ENCODE measurements at places on chromosomes 16 and 17.

DNA sequence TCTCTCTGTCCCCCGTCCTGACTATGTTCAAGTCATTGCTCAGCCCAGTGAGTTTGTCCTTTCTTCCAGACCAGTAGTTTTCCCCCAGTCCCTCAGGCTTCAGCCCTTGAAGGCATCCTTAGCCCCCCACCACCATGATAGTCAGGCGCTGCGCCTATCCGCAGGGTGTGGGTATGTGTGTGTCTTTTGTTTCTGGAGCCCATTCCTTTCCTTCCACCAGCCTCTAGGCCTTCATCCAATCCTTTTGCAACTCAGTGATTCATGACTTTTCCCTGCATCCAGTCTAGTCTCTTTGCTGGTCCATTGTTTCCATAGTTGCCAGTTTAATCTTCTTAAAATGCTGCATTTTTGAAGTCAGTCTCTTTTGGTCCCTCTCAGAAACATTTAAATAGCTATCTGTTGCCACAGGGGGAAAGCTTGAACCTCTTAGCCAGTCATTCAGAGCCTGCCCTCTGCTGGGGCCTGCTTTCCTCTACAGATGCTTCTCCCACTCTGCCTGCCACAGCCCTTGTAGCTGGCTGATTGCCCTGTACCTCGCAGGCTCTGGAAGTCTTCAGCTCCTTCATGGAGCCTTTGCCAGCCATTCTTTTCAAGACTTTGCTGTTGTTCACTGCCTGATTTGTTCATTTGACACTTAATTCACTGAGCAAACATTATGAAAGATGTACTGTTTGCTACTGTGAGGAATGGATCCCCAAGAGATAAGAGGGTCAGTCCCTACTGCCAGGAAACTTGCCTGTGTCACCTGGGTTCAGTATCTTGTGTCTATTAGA, 55.9 kb upstream of the ADCY7 start:
- peak; percentile 89 for DNase-seq

DNA sequence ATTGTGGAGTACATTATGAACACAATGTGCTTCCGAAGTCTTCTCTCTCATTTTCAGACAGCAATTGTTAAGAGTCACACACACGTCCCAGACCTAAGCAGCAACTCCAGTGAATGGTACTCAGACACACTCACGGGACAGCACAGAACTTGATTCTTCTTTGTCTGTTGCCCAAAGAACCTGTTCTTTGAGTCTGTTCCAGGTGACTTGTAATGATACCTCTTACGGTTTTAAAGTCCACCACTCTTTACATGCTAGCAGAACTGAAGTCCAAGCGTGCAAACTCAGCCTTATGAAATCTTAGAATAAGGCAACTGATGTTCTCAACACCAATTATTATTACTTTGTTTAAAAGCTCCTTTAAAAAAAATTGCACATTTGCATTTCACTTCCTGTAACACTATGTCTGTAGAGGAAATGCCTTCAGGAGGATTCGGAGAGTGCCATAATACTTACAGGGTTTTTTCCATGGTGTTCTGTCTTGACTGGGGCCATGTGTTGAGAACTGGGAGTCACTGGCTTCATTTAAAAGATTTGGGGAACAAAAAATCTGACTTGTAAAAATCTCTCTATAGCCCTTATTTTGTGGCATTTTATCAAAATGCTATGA, 48.1 kb downstream of the MARF1 start:
- DNase-seq = no peak

GRCh38 chr16:82013139-82013538, 1.9 kb upstream of the SDR42E1 start:
- no peak for DNase-seq

DNA sequence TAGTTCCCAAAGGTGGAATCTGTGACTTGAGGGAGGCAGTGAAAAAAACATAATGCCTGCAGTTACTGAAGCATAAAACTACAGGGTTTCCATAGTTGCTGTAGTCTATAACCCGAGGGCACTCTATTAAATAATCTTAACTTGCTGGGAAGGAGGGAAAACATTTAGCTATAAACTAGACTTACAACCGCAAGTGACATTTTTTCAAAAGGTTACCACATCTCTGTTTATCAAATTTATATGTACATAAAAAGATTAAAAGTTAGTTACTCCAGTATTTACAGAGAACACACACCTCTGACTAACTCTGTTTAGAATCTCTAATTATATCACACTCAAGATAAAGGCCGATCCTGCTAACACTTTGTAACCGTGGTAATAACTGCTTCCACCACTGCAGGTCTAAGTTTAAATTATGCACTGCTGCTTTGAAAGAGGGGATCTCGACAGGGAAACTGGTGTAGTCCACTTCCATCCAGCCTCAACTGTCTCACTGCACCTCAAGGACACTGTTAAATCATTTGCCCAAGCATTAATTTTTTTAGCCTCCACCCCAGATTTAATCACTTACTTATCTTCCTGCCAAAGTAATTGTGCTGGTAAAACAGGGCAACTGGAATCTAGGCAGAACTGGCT, 14.6 kb downstream of the KCNJ16 start:
- DNase-seq = no peak

- DNase-seq = no peak
Observed at GRCh38 chr17:78892936-78893379, 10.0 kb downstream of the CEP295NL start.

DNA sequence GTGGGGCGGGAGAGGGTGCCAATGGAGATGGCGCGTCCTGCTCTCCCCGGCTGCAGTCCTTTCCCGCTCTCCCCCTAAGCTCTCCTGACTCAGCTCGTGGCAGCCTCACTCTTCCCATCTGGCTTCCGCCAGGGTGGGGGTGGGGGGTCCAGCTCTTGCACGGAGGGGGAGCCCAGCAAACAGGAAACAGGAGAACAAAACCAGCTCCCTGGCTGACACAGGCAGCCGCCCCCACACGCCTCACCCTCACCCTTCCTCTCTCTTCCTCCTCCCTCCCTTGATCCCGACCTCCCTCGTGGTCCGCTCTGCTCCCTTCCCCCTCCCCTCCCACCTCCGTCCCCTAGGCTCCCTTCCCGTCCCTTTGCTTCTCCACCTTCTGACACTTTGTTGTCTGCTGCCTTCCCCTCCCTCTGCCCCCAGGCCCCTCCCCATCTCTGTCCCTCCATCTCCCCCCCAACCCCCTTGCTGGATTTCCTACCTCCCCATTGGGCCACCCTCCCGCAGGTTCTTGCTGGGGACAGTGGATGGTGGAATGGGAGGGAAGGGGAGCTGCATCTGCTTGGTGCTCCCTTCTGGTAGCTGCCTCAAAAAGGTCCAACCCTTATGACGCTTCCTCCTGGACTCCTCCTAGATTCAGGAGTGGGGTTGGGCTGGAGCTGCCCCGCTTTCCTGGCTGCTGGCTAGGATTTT, 23.7 kb downstream of the ARHGAP23 start:
- peak; percentile 98 for DNase-seq

- DNase-seq = peak; percentile 77
Observed at GRCh38 chr16:25126820-25127232, 15.3 kb downstream of the LCMT1 start.

DNA sequence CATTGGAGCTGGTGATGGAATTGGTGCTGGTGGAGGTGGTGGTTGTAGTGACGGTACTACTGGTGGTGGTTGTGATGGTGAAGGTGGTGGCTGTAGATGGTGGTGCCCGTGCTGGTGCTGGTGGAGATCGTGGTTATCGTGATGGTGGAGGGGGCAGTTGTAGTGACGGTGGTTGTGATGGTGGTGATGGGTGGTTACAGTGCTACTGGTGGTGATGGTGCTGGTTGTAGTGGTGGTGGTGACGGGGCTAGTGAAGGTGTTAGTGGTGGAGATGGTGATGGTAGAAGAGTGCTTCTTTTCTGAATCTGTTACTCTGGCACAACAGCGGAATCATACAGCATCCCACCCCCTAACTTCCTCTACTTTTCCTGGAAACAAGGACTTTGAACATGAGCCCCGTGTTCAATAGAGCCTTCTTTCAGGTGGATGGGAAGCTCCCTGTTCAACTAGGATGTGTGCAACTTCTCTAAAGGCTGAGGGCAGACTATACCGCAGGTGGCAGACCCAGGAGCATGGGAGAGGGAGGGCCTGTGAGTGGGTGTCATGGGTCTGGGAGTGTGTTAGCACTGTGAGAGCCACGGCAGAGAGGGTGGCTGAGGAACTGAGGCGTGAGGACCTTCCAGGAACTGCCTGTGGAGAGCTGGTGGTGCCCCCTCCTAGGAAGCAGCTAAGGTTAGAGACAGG, 8.2 kb downstream of the TBX21 start:
- DNase-seq = no peak

GRCh38 chr16:77457046-77457445, 22.2 kb upstream of the ADAMTS18 start:
- DNase-seq = peak; percentile 10

GRCh38 chr17:67161573-67161972, 83.4 kb downstream of the HELZ start:
- no peak for DNase-seq

DNA sequence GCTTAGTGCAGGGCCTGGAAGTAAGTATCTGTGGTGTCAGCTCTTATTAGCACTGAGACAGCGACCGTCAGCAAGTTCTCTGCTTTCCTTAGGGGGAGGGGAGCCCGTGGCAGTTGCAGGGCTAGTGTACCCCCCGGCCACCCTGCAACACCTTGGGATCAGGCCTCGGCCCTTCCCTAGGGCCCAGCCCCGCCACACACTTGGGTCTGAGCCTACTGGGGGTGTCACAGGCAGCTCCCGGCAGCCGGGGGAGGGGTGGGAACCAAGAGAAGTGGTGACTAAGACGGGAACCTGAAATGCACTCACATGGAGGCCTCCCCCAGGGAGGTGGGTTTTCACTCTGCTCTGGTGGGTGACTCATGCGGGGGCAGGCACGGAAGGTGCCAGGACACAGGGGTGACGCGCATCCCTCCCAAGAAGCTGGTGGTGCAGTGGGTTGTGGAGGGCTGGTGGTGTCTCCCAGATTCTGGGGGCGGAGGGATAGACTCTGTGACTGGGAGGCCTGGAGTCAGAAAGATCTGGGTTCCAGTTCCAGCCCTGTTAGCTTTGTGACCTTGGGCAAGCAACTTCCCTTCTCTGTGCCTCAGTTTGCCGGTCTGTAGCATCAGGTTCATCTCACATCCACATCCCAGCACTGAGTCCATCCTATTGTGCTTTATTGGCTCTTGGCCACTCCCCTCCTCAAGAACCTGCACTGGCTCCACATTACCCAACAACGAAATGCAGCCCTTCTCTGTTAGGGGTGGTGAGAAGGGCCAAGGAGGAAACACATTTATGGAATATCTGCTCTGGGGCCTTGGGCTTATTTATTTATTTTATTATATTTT, 44.5 kb downstream of the LAT start:
- peak; percentile 91 for DNase-seq

DNA sequence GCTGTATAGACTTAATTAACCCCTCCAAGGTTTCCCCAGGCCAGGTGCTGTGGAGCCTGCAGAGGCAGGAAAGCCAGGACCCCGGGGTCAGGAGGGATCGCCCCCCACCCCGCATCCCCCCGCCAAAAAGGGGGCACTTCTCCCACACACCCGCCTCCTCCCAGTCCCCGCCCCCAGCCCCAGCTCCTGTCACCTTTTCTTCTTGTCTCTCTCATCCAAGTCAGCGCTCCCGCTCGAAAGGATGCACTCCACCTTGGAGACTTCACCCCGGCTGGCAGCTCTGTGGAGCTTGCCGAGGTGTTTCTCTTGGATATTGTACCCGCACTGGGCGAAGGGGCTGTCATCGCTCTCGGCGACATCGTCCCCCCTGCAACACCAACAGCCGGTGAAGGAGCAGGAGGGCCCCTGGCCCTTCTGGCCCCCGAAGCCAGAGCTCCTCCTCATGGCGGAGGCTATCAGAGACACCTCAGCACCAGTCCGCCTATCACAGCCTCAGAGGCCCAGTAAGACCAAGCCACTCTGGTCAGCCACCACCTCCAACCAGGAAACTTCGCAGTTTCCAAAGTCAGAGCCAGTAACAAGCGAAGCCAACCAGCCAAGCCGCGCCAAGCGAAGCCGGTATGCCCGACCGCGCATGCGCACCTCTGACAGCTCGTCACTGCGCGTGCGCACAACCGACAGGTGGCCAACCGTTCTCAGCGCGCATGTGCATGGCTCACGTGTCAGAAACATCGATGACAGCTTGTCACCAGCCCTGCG, 52.5 kb downstream of the SHCBP1 start:
- no peak for DNase-seq

GRCh38 chr17:73384926-73385325, 73.1 kb upstream of the CDC42EP4 start:
- DNase-seq = no peak

DNA sequence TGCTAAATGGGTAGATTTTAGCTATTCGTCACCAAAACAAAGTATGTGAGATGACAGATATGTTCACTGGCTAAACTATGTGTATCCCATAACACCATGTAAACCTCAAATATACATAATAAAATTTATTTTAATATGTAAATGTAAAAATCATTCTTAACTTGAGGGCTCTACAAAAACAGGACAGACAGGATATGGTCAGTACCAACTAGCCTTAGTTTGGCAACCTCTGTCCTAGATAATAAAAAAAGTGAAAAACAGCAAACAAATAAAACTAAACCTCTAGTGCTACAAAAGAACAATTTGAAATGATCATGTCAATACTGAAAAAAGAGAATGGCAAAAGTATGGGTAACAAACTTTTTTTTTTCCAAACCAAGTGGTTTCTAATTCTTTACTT, 33.8 kb downstream of the NCOR1 start:
- DNase-seq = no peak

- DNase-seq = no peak
Observed at GRCh38 chr17:32747856-32748255, 129.1 kb downstream of the MYO1D start.

GRCh38 chr17:73593249-73593965, 50.8 kb downstream of the SDK2 start:
- DNase-seq = no peak

- DNase-seq = no peak
Observed at GRCh38 chr16:85057948-85058347, 30.4 kb downstream of the KIAA0513 start.

GRCh38 chr16:12210258-12210880, 233.8 kb downstream of the SNX29 start:
- no peak for DNase-seq

- peak; percentile 76 for DNase-seq
Observed at GRCh38 chr16:24685539-24686432, 43.7 kb upstream of the TNRC6A start.

- no peak for DNase-seq
Observed at GRCh38 chr16:67281536-67282446, 2.5 kb downstream of the PLEKHG4 start.

- DNase-seq = peak; percentile 65
Observed at GRCh38 chr17:42329025-42329976, 41.0 kb downstream of the STAT5A start.
